ENCODE measurements at places on chromosomes 5 and 9. TPM values are rescaled to one million over a fixed set of nuclear protein-coding genes. Genes with fewer than 3 reads are reported as not detected.

NSG2 gene
- not detected for total RNA-seq

PCDHAC2 gene
- total RNA-seq: not detected

OMD gene
- not detected for total RNA-seq

EMB gene
- total RNA-seq: 4.3 TPM

FGF10 gene
- not detected for total RNA-seq

LHFPL2 gene
- total RNA-seq: 15.3 TPM

CAMK4 gene
- 3.9 TPM for total RNA-seq

SV2C gene
- total RNA-seq: not detected

CARTPT gene
- total RNA-seq: not detected

PCDHB2 gene
- total RNA-seq: 0.17 TPM

All from epithelial cell of proximal tubule (primary cell).